ENCODE measurements at places on chromosomes 3 and 15.

- no peak for DNase-seq
Measured at GRCh38 chr3:158091531-158091930, 14.7 kb downstream of the SHOX2 start.

GRCh38 chr3:52319921-52320595 lies 3.9 kb downstream of the DNAH1 start:
- no peak for DNase-seq

DNA sequence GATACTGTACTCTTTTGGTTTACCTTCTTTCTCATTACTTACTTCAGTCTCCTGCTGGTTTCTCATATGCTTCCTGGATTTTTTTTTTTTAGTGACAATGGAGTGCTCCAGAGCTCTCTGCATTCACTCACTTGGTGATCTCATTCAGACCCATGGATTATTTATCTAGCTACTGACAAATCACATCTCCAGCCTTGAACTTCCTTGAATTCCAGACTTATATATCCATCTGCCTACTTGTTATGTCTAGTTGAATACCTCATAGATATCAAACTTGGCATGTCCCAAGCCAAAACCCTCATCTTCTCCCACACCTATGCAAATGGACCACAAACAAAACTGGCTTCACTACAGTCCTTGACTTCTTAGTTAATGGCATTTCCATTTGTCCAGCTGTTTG lies 234.7 kb upstream of the ZPLD1 start:
- no peak for DNase-seq

DNA sequence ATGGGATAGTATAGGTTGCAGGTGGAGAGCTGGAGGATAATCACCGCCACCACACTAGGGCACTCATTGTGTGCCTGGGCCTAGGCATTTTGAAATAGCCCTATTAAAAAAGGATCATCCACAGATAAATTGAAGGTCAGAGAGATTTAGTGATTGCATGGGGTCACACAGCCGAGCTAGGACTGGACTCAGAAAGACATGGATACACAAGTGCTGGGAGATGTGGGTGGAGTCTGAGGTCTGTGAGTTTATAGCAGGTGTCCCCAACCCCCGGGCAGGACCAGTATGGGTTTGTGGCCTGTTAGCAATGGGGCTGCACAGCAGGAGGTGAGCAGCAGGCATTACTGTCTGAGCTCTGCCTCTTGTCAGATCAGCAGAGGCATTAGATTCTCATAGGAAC lies 5.3 kb upstream of the ANKDD1A start:
- DNase-seq = no peak

GRCh38 chr3:141044695-141045641 lies 6.2 kb upstream of the SPSB4 start:
- DNase-seq = no peak

DNA sequence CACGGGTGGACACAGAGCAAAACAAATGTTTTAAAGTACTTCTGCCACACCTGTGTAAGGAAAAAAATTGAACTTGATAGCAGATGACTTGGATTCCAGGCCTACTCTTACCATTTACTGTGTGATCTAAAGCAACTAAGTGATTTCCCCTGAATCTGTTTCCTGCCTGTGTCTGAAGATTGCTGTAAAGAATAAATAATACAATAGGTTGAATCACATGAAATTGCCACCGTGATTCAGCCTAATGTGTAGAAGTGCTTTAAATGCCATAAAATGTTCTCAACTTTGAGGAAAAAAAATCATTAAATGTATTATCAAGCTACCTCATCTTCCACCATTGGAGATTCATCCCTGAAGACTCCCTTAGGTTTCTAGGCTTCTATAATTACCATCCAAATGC lies 27.6 kb upstream of the NUDT16 start:
- no peak for DNase-seq

DNA sequence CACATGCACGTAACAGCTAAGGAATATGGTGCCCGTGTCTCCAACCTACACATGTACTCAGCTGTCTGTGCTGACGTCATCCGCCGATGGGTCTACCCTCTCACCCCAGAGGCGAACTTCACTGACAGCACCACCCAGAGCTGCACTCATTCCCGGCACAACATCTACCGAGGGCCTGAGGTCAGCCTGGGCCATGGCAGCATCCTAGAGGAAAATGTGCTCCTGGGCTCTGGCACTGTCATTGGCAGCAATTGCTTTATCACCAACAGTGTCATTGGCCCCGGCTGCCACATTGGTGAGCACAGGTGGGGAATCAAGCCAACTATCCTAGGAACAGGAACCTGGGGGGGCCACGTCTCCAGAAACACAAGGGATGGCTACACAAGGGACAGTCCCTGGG lies 5.3 kb downstream of the EIF2B5 start:
- DNase-seq = no peak

- DNase-seq = no peak
Measured at GRCh38 chr3:158788446-158788845, 13.4 kb upstream of the MFSD1 start.

DNA sequence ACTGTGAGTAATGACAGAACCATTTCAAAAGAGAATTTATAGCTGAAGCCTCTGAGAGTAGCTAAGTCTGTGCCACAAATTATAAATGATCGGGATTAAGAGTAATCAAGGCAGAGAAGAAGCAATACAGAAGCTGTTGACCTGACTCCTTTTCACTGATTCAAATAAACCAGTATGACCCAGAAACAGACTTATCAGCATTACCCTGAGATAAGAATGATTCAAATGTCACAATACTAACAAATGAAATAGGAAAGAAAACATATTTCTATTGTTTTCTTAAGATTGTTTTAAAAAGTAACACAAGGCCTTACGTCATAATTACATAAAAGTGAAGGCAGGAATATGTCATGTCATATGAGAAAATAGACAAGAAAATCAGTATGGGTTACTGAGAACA lies 1534.6 kb downstream of the SI start:
- DNase-seq = no peak

GRCh38 chr15:60376677-60377095 lies 21.1 kb downstream of the ANXA2 start:
- DNase-seq = no peak

DNA sequence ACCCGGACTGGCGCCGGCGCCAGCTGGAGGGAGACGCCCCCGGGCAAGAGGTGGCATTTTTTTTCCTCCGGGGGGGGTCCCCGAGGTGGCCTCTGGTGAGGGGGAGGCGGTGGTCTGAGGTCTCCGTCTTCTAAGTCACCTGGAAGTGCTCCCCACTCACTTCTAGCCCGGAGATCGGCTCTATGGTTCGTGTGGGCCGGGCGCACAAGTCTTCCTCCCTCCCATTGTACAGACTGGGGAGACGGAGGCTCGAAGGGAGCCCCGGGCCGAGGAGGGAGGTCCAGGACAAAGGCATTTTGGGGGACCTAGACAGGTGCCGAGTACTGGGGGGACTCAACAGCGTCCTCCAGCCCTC lies 4.4 kb downstream of the GATA2 start:
- DNase-seq = no peak

GRCh38 chr3:39013289-39013688 lies 38.5 kb downstream of the SCN11A start:
- DNase-seq = no peak

GRCh38 chr15:27293607-27294006 lies 322.6 kb downstream of the GABRG3 start:
- DNase-seq = no peak

DNA sequence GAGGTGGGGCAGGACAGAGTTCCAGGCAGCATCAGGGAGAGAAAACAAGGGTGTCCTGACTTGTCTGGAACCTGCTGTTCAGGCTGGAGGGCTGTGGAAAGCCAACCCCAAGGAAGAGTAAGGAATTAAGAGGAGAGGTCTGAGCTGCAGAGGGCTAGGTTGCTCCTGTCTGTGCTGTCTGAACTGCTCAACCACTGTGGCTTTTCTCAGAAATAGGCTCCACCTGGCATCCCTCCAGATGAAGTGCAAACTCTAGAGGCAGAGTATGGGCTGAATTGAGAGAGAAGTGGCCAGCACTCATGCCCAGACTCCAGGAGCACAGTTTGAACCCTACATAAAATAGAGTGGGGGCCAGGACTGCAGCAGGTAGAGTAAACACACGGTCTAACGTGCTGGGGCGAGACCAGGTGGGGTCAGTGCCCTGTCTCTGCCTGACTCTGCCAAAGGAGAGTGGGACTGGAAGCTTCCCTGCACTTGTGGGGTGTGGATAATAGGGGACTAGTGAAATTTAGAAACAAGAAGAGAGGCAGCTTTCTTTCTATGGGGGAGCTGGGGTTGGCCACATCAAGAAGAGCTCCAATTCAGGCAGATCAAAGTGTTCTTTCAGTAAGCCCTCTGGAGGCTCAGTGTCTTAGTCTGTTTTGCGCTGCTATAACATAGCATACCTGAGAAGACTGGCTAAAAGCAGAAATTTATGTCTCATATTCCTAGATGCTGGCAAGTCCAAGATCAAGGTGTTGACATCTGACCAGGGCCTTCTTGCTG lies 28.0 kb upstream of the MNS1 start:
- DNase-seq = no peak

DNA sequence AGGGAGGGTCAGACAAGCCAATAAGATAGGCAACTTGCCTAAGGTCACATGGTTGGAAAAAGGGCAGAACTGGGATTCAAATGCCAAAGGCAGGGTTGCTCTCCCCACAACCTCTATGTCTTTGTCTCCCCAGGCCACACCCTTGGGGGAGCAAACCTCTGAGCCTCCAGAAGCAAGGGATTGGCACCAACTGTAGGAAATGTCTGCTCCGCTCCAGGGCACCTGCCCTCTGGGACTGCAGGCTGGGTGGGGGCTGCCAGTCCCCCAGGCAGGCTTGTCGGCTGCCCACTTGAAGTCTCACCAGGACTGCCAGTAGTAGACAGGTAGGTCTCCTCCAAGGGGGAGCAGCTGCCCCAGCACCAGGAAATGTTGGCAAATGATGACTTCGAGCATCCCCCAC lies 2.0 kb downstream of the FAM3D start:
- DNase-seq = no peak

DNA sequence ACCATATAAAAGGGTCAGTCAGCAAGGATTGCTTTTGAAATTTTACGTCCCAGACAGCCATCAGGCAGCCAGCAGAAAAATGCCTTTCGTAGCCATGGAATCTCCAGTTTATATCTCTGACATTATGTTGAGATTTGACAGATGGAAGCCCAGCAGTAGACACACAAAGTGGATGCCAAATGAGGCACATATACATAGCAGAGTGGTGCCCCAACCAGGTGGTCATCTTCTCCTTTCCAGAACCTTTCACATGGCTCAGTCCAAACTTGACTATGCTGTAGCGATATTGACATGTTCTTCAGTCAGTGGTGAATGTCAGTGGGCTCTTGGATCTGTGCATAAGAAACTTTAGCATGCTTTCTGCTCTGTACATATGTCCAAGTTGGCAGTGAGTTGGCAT lies 123.3 kb upstream of the GBE1 start:
- no peak for DNase-seq

GRCh38 chr15:44636976-44637375 lies 26.5 kb downstream of the SPG11 start:
- no peak for DNase-seq

DNA sequence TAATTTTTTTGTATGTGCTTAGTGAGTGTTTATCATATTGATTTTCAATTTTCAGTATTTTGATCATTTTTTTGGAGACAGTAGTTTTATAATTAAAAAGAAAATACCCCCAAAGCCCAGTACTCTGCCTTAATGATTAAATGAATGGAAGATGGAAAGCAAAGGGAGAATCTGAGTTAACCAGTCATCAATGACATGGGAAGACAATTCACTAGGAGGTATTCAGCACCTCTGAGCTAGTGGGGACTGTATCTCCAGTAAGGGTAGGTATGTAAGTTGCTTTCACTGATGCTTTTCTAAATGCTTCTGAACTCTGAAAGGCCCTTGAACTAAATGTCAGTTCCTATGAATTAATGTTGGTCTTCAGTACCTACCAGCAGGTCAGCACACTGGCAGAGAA lies 590.4 kb upstream of the DPPA4 start:
- no peak for DNase-seq

DNA sequence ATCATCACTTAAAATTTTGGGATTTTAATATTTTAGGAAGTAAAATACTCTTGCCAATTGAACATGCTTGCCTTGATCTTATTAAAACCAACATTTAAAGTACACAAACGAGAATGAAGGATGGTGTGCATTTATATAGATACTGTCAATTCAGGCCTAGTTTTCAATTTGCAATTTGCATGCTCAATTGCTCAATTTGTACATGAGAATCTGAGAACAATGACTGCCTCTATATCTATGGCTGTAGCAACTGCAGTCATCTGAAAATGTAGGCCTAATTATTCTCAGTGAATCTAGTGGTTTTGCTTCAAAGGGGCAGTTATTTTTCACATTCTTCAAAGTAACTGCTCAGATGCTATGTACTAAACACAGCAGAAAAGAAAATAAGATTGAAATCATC lies 18.8 kb downstream of the ZBBX start:
- no peak for DNase-seq

- no peak for DNase-seq
Measured at GRCh38 chr3:49296781-49297411, 19.9 kb upstream of the C3orf62 start.

DNA sequence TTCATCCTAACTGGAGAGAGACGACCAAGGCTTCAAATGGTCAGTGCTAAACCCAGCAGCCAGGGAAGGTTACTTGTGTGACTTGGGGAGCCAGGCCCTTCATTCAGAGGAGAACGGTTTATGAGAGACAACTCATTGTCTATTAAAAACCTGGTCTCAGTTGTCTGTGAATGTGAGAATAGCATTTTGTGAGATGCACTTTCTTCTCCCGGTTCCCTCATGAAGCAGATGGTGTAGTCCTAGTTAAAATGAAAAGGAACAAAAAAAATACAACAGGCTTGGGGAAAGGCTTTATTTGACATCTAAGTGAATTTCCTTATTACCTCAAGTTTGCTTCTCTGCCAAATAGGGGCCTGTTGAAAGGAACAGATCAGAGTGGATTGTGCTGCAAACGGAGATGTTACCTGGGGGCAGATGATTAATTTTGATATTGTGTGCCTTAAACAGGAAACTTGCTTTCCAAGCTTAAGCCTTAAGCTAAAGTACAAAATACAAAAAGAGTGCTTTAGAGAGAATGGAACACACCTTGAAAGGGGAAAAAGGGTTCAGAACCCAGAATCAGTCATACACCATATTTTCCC lies 202.7 kb upstream of the BHLHE40 start:
- DNase-seq = no peak

All from stimulated activated CD4-positive, alpha-beta T cell treated with anti-CD3 and anti-CD28 coated beads, TNF-alpha, amount 100 ng/mL, for 1 hour (primary cell).